Femur (tissue), 1 donor: ENCODE measurements at places on chromosomes 1 and 21.

GRCh38 chr1:67627906-67628305 lies 57.1 kb upstream of the GADD45A start:
- no peak for DNase-seq

GRCh38 chr1:44808063-44808937 lies at the start of gene BTBD19:
Gene BTBD19, plus strand, starts transcription at chr1:44808523. Its CDS starts 298 bp downstream, at chr1:44808821.
- DNase-seq = peak; percentile 95

GRCh38 chr1:56639211-56639610 lies 5.9 kb upstream of the PRKAA2 start:
- DNase-seq = no peak

DNA sequence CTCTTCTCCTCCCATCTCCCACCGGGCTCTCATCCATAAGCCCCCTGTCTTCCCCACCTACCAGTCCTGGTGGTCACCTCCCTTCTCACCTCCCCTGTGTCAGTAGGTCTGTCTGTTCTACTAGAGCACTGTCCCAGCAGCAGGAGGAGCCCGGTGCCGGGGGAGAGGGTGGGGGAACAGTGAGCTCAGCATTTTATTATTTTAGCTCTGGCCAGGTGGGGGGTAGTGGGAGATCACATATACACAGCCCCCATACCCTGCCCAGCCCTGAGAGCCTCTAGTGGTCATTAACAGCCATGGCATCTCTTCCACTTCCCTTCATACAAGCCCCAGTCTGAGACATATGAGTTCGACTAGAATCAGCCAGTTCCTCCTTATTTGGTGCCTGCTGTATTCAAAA lies at the start of gene TMOD4:
Gene TMOD4 (minus strand): TSS at position 119 of the 400 bp plus-strand sequence. CDS start 1,106 bp downstream, outside the sequence.
- DNase-seq = no peak
